ENCODE measurements at places on chromosomes 12 and 14. TPM values are rescaled to one million over a fixed set of nuclear protein-coding genes. Genes with fewer than 3 reads are reported as not detected.

Gene RACGAP1
- 29.5 TPM for polyA plus RNA-seq

Gene AQP2
- polyA plus RNA-seq, result not detected

Gene SYCP3
- polyA plus RNA-seq, result 0.07 TPM

Gene PRB2
- not detected for polyA plus RNA-seq

Gene PELI2
- 7.4 TPM for polyA plus RNA-seq

Gene STAT6
- polyA plus RNA-seq, result 88.8 TPM

Gene CSRP2
- 179 TPM for polyA plus RNA-seq

Gene TOMM20L
- not detected for polyA plus RNA-seq

Gene NANOG
- not detected for polyA plus RNA-seq

Gene SYNDIG1L
- polyA plus RNA-seq, result not detected

Gene GRIN2B
- polyA plus RNA-seq, result under 0.01 TPM

Gene MON2
- polyA plus RNA-seq, result 9.9 TPM

Gene LBHD2
- not detected for polyA plus RNA-seq

Gene NRIP2
- polyA plus RNA-seq, result 0.27 TPM

Gene FBXL14
- 7.3 TPM for polyA plus RNA-seq

Gene LTBP2
- polyA plus RNA-seq, result 81.8 TPM

Gene ESRRB
- not detected for polyA plus RNA-seq

Gene ZNF384
- 53.7 TPM for polyA plus RNA-seq

Gene DNAI7
- polyA plus RNA-seq, result 0.06 TPM

Gene FOXN4
- not detected for polyA plus RNA-seq

Gene VTI1B
- 65.8 TPM for polyA plus RNA-seq

Gene FGD4
- 2.1 TPM for polyA plus RNA-seq

Gene SLC22A17
- 36.0 TPM for polyA plus RNA-seq

Gene STYK1
- polyA plus RNA-seq, result 0.34 TPM

Gene ZNF385A
- polyA plus RNA-seq, result 2.9 TPM

Gene KRT86
- not detected for polyA plus RNA-seq

All from IMR-90 (cell line).